ENCODE measurements at places on chromosomes 3 and 15. TPM values are rescaled to one million over a fixed set of nuclear protein-coding genes. Genes with fewer than 3 reads are reported as not detected.

SKIC8 gene
- total RNA-seq = 38.8 TPM

CYP1A1 gene
- 13.8 TPM for total RNA-seq

GRCh38 chr3:27431116-27431515 is 53.1 kb downstream of the SLC4A7 start:
- DNase-seq = peak; percentile 68

DNA sequence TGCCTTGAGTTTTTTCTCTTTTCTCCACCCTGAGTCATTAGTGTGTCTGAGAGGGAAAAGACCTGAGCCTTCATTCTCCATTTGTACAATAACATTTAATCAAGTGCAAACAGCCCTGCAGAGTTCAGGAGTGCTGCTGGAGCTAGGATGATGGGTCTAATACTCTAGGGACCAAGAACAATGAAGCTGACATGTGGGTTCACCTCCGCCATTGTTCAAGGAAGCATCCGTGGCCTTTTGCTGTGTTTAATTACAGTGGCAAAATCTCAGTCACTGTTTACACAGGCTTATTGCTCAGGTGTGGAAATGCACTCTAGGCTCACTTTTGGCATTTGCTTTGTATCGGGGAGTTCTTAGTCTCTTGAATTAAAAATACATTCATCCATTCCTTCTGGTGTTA is 259.6 kb downstream of the LRTM1 start:
- DNase-seq = no peak

TTC21A gene
- total RNA-seq = 13.4 TPM

DNA sequence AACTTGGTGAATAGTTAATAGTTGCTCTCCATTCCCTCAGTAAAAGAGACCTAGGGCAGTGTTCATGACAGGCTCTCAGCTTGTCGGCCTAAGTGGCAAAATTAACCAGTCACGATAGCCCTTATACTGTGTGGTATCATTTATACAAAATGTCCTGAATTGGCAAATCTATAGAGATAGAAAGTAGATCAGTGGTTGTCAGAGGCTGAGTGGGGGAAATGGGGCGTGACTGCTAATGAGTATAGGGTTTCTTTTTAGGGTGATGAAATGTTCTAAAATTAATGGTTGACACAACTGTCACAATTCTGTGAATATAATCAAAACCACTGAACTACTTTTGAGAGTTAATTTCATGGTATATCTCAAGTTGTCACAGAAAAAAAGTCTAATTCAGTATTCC is 20.9 kb downstream of the ARIH1 start:
- no peak for DNase-seq

GRCh38 chr3:60933824-60934223 is 317.4 kb downstream of the FHIT start:
- no peak for DNase-seq

LDHAL6B gene
- total RNA-seq = not detected

DNA sequence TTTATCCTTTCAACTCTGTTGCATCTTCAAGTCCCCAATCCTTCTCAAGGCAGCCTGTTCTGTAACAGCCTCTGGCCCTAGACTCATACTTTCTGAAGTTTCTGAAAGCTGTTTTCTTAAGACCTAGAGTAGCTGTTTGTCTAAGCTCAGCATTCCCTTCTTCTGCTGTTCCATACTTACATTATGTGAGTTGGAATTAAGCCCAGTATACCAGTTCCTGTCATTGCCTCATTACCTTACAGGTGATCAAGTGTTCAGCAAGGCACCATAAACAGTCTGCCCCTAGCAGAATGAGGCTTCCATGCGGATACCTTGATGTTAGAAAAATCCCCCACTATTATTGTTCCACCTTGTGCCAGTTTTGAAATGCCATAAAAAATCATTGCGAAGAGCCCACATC is 180.6 kb downstream of the PLCL2 start:
- no peak for DNase-seq

RBP2 gene
- total RNA-seq = 12.2 TPM

Measured in mucosa of gallbladder (tissue), 1 donor.